ENCODE measurements at places on chromosomes 4 and X.

DNA sequence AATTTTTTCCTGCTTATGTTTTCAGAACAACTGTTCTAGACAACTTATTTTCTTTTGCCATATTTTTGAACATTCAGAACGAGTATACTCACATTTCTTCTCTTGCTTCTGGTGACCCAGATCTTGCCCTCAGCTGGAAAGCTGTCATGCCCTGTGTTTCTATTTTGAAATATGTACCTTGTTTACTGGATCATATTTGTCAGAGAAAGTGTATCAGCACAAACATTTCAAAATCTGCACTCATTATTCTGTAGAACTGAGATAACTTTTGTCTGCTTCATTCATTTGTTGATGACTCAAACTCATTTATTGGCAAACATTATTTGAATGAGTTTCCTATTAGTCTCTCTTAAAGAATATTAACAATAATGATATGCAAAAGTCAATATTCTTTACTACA lies 46.2 kb upstream of the FAM9A start:
- no peak for DNase-seq

DNA sequence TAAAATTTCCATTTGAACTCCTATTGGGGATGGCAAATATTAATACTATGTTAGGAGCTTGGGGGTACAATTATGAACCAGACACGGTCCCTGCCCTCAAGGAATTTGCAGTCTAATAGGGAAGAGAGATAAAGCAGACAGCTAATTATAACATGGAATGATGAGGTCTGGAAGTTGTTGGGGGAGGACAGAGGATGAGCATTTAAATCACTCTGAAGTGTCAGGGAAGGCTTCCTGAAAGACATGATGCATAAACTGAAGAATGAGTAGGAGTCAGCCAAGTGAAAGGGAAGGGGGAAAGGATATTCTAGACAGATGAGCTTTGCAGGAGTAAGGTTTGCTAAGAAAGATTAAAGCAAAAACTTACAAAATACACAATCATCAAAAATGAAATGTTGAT lies 15.9 kb downstream of the PLAC1 start:
- no peak for DNase-seq

- no peak for DNase-seq
These were observed 3.0 kb upstream of the NAP1L2 start for GRCh38 chrX:73217621-73218020.

GRCh38 chr4:158722291-158722916 lies 792 bp downstream of the PPID start:
- DNase-seq = peak; percentile 24

DNA sequence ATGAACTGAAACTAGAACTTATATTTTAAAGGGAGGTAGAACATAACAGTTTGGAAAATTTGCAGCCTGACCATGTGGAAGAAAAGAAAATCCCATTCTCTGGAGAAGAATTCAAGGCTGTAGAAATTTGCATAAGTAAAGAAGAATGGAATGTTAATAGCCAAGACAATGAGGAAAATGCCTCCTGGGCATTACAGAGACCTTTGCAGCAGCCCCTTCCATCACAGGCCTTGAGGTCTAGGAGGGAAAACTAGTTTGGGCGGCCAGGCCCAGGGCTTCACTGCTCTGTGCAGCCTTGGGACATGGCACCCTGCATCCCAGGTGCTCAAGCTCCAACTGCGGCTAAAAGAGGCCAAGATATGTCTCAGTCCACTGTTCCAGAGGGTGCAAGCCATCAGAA lies 1506.8 kb downstream of the PCDH18 start:
- DNase-seq = no peak

GRCh38 chr4:48212165-48212564 lies 57.5 kb downstream of the TEC start:
- peak; percentile 90 for DNase-seq

- no peak for DNase-seq
These were observed 128.9 kb downstream of the CEP135 start for GRCh38 chr4:56077676-56078075.

GRCh38 chr4:183635741-183636140 lies 23.2 kb downstream of the RWDD4 start:
- no peak for DNase-seq

- no peak for DNase-seq
These were observed 22.4 kb downstream of the RS1 start for GRCh38 chrX:18649498-18649951.

DNA sequence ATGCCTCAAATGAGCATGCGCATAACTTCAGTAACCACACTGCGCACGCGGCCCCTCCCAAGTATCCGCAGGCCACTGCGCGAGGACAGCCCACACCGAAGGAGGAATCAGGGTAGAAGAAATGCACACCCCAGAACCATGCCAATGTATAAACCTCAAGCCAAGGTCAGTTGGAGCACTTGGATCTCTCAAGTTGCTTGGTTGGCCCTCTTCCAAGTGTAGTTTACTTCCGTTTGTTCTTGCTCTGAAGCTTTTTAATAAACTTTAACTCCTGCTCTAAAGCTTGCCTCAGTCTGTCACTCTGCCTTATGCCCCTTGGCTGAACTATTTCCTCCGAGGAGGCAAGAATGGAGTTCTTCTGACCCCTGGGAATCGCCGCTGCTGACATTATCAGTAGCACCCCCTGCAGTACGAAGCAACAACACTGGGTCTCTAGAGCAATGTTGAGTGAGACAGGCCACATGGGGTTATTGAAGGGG lies 22.0 kb upstream of the SPINK2 start:
- DNase-seq = no peak

DNA sequence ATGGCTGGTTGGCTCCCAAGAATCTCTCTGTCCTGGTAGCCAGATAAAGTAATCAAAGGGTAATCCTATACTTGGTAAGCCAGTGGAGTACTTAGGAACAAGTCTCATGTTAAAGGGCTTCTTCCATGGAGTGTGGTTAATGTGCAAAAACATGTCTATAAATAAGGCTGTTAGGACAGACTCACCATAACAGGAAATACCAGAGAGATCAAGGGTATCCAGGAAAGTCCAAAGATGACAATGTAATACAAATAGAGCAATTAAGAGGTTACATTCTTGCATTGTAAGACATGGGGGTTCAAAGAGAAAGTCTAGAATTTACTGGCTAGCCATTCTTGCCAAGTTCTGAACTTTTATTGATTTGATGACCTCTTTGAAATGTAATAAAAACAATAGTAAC lies 61.9 kb upstream of the ZCCHC13 start:
- no peak for DNase-seq

DNA sequence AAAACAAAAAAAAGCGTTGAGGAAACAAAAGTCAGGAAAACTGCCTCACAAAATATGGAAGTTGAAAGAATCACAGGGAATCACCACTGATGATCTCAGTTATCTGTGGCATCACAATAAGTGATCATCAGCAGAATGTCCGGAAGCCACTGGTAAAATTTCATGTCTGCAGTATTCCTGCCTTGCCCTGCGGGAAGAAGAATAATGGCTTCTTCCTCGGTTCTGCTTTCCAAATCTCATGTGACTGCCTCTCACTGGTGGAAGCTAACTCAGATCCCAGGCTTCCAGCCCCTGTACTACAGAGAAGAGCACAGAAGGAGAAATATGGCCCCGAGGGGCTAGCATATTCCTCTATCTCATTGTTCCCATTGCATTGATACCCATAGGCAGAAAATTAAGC lies 12.7 kb upstream of the ZNF330 start:
- DNase-seq = no peak

DNA sequence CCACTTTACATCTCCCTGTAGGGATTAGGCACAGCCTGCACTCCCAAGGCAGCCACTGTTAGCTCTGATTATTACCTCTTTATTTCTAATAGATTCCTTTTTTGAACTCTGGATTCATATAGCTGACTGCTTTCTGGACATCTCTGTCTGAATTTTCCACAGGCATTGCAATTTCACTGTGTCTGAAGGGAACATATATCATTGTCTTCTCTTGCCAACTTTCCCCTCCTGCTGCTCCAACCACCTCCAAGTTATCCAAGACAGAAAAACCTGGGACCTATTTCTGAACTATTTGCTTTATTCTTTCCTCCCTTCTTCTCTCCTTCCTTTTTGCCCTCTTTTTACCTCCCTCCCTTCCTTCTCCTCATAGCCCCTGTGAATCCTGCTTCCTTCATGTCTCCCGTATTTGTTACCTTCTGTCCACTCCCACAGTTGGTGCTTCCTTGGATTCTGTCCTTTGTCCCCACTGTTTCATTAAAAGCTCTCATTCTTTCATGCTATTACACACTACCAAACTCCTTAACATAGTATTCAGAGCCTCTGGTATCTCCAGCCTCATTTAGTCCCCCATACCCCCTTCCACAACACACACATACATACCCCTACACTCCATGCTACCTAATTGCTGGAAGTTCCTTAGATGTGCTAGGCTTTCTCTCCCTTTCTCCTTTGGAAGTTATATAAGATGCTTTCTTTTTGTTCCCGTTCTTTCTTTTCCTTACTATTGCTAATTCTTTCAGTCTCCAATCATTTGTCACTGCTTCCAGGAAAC lies 34.7 kb downstream of the FGF2 start:
- DNase-seq = no peak
